Activated CD8-positive, alpha-beta T cell treated with anti-CD3 and anti-CD28 coated beads for 36 hours (primary cell): ENCODE measurements at places on chromosomes 5 and 9. TPM values are rescaled to one million over a fixed set of nuclear protein-coding genes. Genes with fewer than 3 reads are reported as not detected.

GRCh38 chr5:172076761-172077244 lies 70.4 kb upstream of the FBXW11 start:
- DNase-seq, result no peak

DNA sequence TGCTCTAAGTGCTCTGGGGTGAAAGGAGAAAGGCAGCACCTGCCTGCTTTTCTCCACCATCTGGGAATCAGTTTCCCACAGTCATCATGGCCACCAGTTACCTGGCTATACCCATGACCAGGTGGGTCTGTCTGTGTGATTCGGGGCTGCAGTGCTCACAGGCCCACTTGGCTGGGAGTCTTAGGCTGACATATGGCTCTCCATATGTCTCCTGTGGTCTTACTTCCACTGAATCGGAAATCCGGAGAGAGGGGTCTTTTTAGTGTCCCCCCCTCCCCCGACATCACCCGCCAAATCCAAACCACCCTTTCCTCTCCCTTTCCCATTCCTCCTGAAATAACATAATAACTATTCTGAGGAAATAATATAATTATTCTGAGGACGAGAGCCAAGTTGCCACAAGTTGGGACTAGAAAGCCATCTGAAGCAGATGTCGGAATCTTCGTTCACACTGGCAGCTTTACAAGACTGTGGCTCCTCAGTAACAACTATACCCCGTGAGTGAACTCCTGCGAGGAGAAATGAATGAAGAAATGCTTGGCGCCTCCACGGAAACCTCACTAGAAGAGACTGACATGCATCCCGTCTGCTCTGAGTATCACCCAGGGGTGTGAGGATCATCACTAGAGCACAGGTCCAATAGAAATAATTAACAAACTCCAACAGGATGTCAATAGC lies 143.4 kb downstream of the MYO10 start:
- no peak for DNase-seq

DNA sequence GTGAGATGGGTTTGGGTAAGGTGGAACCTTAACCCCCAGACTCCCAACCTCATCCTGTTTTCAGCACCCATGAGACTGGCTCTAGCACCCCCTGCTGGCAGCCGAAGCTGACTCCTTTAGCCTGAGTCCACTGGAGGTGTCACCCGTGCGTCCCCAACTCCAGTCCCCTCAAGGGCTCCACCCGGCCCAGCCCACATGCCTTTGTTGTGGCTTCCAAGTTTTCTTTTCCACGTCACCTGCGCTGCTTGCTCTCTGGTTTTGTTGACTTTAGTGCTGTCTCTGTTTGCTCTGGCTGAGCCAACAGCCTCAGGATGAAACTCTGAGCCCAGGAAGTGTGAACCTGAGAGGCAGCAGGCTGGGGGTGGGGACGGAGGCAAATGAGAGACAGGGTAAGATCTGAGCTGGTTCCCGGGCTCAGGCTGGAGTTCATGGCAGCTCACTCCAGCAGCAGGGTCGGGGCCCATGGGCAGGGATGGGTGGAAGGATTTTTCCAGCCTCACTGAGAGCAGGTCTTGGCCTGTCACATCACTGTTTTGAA lies 13.2 kb upstream of the AQP7 start:
- peak; percentile 97 for DNase-seq

GRCh38 chr9:34380511-34381315 lies 4.0 kb upstream of the MYORG start:
- DNase-seq, result peak; percentile 82

GRCh38 chr5:74403771-74404170 lies 236.8 kb downstream of the ENC1 start:
- no peak for DNase-seq

DNA sequence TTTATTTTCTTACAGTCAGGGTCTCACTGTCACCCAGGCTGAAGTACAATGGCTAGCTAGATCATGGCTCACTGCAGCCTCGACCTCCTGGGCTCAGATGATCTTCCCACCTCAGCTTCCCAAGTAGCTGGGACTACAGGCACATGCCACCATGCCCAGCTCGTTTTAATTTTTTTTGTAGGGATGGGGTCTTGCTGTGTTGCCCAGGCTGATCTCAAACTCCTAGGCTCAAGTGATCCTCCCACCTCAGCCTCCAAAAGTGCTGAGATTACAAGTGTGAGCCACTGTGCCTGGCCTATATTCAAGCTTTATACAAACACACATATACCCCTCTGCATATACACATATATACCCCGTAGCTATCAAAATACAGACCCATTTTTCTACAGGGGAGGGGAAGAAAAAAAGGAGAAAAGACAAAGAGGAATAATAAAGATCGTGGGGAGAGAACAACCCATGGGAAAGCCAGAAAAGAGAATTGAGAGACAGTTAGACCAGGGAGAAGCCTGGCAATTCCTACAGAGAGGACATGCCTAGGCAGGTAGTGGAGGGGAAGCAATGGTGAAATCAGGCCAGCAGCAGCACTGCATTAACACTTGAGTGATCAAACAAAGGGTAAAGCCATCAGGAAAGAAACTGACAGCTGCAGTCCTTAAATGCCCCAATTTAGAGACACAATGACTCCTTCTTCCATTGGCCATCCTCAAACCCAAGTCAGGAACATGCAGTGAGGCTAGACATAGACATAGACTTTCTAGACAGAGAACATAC lies 102.7 kb downstream of the EFNA5 start:
- DNase-seq, result no peak

Gene SLC27A4
- 11.2 TPM for total RNA-seq
